ENCODE measurements at places on chromosomes 2 and 18.

DNA sequence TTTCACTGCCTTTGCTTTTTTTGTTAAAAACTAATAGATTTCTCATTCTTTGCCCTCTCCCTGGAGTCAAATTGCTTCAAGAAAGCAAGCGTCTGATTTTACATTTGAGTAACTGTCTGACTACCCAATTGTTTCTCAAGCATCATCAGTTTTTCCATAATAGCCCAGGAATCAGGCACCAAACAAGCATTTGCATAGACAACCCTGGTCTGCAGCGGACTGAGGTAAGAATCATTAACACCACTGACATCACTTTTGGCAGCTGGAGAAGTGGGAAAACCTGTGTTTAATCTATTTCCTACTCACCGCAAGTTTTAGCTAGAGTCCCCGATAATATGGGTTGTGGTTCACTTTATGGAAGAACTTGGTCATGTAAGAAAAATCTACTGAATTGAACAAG lies 55.7 kb downstream of the IRS1 start:
- no peak for DNase-seq

- no peak for DNase-seq
Observed at GRCh38 chr2:207892716-207893402, 123.2 kb upstream of the FZD5 start.

- DNase-seq: no peak
Observed at GRCh38 chr18:35876243-35876642, 96.2 kb upstream of the RMP24 start.

DNA sequence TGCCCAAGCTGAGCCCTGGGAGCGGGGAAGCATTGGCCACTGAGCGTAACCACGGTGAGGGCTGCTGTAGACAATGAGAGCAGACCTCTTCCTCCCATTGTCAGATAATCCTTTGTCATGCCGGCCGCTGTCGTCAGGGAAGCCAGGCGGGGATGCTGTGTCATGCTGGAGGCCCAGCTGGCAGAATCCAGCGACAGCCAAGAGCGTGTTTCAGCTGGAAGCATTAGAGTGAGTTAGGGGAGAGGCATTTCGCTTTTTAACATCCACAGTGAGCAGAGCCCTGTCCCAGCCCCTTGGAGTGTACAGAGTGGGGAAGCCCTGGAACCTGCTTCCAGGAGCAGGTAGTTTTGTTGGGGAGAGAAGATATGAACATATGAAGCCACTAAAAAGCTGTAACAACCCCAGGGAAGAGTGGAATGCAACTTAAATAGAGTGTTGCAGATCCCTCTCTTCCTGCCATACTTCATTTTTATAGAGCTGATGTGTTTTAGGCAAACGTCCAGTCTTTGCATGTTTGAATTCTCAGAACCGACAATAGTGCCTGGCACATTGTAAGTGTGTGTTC lies 7.0 kb downstream of the CTIF start:
- DNase-seq: no peak

GRCh38 chr2:173192071-173192470 lies 116.4 kb downstream of the MAP3K20 start:
- DNase-seq: no peak

DNA sequence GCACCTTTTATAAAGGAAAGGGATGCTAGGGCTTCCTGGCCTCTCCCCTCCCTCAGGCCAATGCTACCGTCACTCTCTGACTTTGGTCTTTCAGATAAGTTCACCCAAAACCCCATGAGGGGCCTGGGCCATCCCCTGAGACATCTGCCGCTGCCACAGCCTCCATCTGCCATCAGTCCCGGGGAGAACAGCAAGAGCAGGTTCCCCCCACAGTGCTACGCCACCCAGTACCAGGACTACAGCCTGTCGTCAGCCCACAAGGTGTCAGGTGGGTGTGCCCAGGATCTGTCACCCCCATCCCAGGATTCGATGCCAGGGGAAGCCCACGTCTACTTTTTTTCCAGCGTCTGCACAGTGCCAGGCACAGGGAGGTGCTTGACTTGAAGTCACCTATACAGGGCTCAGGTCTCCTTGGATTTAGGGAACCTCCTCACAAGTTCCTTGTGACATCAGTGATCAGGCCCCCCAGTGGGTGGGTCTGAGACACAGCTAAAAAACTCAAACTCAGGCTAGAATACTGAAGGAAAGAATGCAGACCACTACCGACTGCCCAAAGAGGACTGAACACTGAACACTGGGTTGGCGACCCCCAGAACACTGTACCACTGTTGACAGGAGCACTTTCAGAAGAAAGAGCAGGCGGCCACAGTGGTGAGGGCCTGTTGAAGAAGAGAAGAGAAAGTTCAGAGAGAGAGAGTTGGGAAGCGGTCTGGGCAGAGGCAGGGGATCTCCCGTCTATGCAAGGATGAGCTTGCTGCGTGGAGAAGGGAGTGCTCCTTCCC lies 85.3 kb downstream of the EPAS1 start:
- no peak for DNase-seq

DNA sequence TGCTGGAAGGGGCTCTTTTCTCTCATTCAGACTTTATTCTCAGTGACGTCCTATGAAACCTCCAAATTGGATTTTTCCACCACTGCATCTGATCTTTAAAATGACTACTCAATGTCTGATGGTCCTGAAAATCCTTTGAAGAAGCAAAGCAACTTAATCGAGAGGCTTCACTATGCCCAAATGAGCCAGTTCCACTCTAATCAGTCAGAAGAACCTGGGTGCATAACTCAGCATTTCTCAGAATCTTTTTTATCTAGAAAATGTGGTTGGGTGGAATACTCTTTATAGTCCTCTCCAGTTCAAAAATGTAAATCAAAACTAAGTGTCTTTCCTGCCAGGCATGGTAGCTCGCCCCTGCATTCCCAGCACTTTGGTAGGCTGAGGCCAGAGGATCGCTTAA lies 60.7 kb downstream of the PRELID3A start:
- no peak for DNase-seq

- no peak for DNase-seq
Observed at GRCh38 chr2:234289834-234290590, 206.9 kb downstream of the ARL4C start.
